ENCODE measurements at places on chromosomes 2 and 18.

DNA sequence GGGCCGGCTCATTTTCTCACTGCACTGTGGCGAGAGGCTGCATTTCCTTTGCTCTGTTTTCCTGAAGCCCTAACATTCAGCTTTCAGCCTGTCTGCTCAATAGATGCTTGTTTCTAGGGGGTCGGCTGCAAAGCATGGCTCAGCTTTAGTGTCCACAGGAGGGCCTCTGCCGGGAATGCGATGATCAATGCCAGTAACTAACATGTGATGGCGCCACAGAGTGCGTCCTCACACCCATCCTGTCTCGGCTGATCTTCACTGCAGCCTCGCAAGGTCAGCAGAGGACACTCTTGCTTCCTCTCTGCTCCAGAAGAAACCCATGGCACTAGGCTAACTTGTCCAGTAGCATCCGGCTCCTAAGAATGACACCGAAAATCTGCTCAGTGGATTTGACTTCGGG is 156.4 kb upstream of the PXDN start:
- no peak for DNase-seq

- no peak for DNase-seq
These were observed 90.6 kb downstream of the USP34 start for GRCh38 chr2:61380056-61380881.

- no peak for DNase-seq
These were observed 485.6 kb upstream of the SPRED2 start for GRCh38 chr2:65917986-65918385.

GRCh38 chr2:84939426-84940087 is 31.4 kb upstream of the KCMF1 start:
- DNase-seq: no peak

- no peak for DNase-seq
These were observed 101.0 kb upstream of the RNF152 start for GRCh38 chr18:61993831-61994230.

GRCh38 chr2:60091266-60091665 is 462.2 kb downstream of the BCL11A start:
- DNase-seq: no peak

DNA sequence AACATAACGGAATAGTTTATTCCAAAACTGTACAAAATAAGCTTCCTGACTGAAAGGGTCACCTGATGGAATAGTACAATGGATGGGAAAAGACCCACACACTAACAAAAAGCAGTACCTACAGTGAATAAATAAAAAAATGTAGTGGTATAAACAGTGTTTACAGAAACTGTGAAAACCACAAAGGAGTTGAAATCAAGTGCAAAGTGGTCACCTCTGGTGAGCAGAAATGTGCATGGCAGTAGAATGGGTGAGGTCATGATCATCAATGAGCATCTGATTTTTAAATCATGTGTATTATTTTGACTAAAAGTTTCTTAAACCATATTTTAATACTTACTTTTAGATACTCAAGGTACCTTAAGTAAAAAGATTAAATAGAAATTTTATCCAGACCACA is 11.4 kb downstream of the WDSUB1 start:
- no peak for DNase-seq

DNA sequence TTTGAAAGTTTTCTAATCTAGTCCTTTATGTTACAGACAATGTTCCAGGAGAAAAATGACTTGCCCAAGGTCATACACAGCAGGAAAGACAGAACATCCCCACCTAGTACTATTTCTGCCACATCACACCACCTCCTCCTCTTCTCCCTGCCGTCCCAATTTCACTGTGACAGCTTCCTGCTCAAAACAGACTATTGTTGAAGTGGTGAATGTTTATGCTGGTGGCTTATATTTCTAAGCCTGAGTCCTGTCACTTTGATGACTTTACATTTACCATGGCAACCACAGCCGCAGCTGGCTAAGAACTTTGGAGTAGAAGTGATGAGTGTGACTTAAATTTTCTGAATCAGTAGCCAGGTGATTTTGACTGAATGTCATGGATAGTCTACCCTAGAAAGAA is 10.0 kb downstream of the GALNT5 start:
- DNase-seq: no peak

DNA sequence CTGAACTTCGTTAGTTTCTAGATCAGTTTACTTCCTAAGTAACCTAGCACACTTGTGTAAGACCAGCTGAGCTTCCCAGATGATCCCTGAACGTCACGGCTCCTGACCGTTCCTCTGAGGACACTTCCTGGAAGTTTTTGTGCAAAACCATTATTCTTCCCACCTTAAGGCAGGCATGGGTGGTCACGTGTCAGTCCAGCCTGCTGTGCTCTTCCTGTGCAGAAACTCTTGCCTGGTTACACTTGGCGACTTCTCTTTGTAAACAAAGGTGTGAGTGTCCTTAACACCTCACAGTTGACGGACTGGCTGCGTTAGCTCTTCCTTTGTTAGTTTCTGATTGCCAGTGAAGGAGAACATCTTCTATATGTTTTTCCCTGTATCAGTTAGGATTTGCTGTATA is 118.3 kb downstream of the SH3RF3 start:
- no peak for DNase-seq

DNA sequence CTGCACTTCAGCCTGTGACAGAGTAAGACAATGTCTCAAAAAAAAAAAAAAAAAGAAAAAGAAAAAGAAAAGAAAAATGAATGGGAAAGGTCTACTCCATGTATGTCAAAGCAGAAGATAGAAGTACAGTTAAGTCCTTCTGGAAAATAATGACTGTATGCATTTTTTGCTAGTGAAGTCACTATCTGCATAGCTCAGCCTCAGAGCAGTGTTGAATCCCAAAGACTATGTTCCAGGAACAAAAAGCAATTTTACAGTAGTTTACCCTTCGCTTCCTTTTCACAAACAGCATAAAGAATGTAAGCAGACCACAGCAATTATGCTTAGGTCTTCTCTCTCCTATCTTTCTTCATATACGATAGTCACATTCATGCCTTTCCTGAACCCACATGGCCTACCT is 497.4 kb downstream of the CMPK2 start:
- DNase-seq: no peak

- no peak for DNase-seq
These were observed 733.2 kb upstream of the PKDCC start for GRCh38 chr2:41314511-41315070.

DNA sequence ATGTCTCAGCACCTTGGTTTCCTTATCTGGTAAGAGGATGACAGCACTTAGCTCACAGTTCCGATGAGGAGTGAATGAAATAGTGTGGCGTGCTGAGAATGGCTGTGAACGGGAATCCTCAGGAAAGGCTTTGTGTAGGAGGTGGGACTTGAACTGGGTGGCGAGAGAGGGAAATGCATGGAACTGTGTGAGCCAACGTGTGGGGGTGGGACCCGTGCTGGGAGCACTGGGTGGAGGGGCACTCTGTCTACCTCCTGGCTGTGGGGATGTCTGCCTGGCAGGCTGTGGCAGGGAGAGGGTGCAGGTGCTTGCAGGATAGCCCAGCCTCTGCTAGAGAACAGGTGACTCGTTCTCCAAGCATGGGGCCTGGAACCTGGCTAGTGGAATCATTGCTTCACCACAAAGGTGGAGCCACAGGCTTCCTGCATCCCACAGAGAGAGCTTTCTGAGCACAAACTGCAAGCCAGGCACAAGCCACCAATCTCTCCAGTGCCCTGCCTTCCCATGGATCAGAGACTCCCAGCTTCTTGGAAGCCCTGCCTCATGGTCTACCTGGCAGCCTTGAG is 145.2 kb downstream of the CELF4 start:
- DNase-seq: no peak

- peak; percentile 31 for DNase-seq
These were observed 818 bp downstream of the ITGB1BP1 start for GRCh38 chr2:9422321-9423099.

GRCh38 chr2:120396861-120397811 is 51.2 kb downstream of the INHBB start:
- peak; percentile 69 for DNase-seq

DNA sequence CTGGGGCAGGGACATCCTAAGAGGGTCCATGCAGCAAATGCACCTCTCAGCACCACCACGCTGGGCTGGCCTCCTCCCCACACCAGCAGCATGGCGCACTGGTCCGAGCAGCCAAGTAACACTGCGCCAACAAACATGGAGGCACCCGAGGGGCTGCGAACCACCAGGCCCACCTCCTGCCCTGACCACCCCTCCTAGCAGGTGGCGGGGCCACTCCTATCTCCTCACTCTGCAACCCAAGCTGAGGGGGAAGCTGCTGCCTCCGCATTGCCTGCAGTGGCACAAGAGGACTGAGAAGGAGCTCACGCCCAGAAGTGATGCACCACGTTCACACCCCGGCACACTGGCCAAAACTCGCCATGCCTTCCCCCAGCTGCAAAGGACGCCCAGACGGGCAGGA is 94.4 kb downstream of the EIPR1 start:
- no peak for DNase-seq

DNA sequence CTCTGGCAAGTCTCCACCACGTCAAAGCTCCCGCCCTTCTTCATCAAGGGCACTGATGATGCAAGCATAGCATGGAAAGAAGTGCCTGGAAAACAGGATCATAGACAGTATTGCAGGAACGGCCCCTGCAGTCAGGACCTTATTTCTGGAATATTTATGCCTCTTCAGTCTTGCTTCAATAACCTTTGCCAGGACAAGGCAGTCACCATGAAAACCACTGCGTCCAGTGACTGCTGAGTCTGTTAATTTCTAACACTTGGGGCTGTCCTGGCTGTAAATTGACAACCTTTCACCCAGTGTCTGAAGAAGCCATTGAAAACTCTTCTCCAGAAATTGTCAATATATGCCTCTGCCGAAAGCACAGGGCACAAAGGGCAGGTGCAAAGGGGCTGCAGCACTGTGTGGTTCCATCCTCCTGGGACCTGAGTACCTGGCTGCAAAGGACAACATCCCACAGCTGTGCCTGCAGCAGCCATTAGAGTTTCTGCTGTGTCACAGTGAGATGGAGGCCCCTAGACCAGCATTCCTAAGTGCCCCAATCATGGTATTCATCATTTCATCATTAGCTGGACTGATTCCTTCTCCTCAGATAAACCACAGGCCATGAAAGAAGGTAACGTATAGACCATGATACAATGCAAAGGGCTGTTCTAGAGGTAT is 819.6 kb downstream of the RNF144A start:
- no peak for DNase-seq

DNA sequence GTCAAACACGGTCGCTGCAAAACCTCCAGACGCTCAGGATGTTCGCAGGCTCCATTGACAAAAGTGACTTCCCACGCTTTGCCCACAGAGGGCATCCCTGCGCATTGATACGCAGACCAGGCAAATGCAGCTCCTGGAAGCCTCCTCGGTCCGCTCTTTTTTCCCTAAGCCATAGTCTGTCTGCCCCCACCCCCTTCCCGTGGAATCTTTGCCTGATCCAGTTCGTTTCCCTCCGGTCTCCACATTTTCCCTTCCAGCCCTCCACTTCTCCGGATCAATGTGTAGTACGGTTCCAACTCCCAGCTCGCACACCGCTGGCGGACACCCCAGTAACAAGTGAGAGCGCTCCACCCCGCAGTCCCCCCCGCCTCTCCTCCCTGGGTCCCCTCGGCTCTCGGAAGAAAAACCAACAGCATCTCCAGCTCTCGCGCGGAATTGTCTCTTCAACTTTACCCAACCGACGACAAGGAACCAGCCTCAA is at the start of gene DCC:
Gene DCC, plus strand, starts transcription at position 307 of the 481 bp plus-strand sequence. CDS start 591 bp downstream, outside the sequence.
- peak; percentile 45 for DNase-seq

- no peak for DNase-seq
These were observed 77.7 kb downstream of the CDH2 start for GRCh38 chr18:28099237-28099636.

- DNase-seq: no peak
These were observed 73.5 kb downstream of the MYO1B start for GRCh38 chr2:191318729-191319078.

- no peak for DNase-seq
These were observed 66.3 kb downstream of the LIPG start for GRCh38 chr18:49628119-49628518.

DNA sequence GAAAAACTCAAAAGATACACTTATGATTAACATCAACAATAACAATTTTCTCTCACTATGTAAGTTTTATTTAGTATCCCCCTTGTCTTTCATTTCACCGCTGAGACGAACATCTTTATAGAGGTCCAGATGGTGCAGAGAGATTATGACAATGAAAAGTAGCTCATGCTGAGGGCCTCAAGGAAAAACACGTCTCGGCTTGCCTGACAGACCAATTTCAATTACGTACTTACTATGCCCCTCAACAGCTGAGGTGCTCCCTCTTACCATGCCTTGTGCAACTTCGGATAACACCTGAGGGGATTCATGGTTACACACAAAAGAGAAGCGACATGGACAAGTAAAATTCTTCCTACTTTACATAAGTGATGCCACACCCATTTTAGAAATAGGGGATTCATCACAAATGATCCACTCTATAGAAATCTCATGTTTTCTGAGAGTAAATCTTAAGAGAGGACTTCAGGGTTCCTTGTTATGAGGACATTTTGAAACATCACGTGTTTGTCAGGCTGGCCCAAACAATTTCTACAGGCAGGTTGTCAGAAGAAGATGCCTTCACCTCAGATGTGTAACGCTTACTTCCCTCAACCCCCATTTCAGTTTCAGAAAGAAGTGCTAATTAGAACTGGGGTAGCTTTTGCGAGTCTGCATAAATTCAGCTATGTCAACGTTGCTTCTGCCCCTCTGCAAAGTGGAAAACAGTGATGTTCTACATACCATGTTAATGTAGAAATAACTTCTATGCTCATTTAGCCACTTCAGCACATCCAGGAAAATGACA is 191.4 kb downstream of the NRXN1 start:
- no peak for DNase-seq

- DNase-seq: no peak
These were observed 244.9 kb upstream of the PXDN start for GRCh38 chr2:1989216-1989615.

GRCh38 chr2:30374380-30374779 is 72.7 kb upstream of the LCLAT1 start:
- DNase-seq: no peak

DNA sequence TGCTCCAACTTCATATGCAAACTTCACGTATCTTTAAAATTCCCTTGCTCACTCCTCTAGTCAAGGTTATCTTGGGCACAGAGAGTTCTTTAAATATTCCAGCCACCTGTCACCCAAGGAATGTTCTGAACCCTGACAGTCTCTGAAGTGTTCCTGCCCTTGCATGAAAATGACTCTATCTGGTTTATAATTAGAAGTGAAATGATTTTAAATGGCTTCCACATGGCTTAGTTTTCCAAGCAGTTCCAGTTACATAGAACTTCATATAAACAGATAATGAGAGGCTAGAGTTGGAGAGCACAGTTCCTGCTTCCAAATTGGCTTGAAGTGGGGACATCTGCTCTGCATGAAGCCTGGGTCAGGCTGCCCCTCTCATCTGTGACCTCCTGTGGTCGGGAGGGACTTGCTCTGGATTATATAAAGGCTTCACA is 81.9 kb downstream of the SLC4A3 start:
- DNase-seq: no peak
